Fibroblast of skin of scalp (primary cell): ENCODE measurements at places on chromosomes 7 and 10.

DNA sequence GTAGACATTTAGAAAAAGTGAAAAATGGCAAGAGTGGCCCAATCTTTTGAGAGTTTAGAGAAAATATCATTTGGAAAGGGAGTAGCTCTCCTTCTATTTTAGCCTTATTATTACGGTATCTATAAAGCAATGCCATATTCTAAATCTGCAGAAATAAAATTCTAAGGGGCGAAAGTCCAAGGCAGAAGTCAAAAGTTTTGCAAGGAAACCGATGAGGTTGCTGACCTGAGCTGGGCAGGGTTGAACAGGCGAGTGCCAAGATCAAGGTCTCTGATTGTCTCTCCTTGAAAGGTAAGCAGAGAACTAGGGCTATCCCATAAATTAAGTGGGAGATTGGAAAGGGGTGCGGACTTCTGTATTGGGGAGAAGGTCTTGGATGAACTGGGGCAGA, 11.7 kb downstream of the TRIM56 start:
- DNase-seq: no peak

DNA sequence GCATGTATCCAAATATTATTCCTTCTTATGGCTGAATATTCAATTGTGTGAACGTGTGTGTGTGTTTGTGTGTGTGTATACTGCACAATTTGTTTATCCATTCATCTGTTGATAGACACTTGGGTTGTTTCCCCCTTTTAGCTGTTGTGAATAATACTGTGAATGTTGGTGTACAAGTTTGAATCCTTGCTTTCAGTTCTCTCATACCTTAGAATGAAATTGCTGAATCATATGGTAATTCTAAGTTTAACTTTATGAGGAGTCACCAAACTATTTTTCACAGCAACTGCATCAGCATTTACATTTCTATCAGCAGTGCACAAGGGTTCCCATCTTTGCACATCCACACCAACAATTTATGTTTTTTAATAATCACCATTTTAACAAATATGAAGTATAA, 86.9 kb upstream of the GATAD1 start:
- DNase-seq: peak; percentile 14

DNA sequence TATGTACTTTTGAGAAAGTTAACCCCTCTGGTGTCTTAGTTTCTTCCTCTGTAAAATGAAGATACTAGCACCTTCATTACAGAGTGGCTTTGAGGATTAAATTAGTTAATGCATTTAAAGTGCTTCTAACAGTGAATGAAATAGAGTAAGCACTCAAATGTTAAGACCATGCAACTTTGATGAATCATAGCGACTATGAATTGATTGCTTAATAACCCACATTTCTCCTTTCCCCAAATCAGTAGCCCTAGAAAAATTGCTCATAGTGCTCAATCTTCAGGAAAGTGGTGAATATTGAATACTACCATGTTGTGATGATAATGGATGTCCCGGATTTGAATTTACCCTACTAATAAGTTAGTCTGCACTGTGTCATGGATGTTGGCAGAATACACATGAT, 48.1 kb downstream of the CD36 start:
- DNase-seq: peak; percentile 21

DNA sequence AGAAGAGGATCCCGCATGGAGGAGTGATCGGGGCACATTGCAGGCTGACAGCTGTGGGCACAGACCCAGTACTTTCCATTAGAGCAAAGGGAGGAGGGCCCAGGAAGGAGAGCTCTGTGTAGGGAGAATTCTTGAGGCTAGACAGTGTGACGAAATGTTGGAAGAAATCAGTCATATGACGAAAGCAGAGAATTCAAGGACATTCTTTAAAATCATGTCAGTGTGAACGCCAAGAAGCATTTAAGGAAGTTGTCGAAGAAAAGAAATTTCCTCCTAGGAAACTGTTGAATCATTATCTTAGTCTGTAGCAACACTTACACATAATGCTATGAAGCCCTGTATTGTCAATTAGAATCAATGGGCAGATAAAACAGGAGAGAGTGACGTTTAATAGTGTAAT, 191.3 kb upstream of the ADARB2 start:
- no peak for DNase-seq
